ENCODE measurements at places on chromosomes 11 and 22.

DNA sequence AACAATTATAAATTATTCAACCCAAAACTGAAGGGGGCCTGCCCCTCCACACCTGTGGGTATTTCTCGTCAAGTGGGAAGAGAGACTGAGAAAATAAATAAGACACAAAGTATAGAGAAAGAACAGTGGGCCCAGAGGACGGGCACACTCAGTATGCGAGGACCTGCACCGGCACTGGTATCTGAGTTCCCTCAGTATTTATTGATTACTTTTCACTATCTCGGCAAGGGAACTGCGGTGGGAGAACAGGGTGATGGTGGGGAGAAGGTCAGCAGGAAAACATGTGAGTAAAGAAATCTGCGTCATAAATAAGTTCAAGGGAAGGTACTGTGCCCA is 3.2 kb downstream of the C11orf54 start:
- DNase-seq = no peak

- no peak for DNase-seq
These were observed 41.3 kb upstream of the HMGXB4 start for GRCh38 chr22:35215993-35216392.

GRCh38 chr11:120611581-120611980 is 100.0 kb downstream of the GRIK4 start:
- no peak for DNase-seq

DNA sequence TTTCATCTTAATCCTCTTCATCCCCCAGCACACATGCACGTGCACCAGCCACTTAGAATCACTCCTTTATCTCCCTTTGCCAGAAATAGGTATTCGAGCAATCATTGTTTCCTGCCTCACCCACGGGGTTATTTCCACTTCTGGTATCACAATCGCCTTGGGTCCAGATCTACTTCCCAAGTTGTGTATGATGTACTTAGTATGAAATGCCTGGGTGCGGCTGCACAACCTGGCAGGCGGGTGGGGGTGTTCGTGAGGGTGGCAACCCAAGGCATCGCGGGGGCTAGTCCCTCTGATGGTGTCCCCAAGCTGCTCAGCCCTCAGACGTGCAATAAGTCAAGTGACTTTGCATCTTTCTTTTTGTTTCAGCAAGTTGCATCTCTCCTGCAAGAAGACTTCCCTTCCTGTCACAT is 475.6 kb downstream of the MIAT start:
- DNase-seq = no peak

- no peak for DNase-seq
These were observed 2.5 kb downstream of the CELF1 start for GRCh38 chr11:47550288-47551047.

DNA sequence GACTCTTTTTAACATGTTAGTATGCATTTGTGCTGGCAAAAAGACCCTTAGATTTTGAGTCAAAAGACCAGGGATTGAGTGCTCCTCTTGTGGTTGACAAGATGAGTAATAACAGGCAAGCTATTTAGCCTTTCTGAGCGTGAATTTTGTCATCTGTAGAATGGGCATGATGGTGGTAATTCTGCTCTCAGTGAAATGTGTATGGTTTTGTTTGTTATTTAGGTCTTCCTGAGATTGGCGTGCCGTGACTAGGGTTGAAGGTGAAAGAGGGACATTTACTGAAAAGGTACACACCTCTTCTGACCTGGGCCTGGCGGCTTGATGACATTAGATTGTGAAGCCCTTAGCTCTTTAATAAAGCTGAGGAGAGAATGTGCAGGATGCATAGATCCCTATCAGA is 8.4 kb upstream of the CEP295 start:
- no peak for DNase-seq

GRCh38 chr11:9004183-9004926 is 554 bp upstream of the NRIP3 start:
- peak; percentile 34 for DNase-seq

DNA sequence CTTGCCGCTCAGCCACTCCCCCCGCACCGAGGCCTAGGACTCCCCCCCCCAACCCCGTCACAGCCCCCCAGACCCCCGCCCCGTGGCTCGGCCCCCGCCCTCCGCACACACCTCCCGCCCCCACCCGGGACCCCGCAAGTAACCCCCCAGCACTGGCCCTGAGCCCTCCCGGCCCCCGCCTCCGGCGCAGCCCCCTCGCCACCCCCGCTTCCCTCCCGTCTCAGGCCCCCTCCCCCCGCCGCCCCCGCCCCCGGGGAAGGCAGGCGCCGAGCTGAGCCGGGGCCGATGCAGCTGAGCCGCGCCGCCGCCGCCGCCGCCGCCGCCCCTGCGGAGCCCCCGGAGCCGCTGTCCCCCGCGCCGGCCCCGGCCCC is 1.5 kb downstream of the SHANK3 start:
- DNase-seq = peak; percentile 74

- DNase-seq = no peak
These were observed 5.4 kb downstream of the LMO1 start for GRCh38 chr11:8258289-8258688.

GRCh38 chr22:38756711-38757463 is 1.1 kb upstream of the SUN2 start:
- no peak for DNase-seq

DNA sequence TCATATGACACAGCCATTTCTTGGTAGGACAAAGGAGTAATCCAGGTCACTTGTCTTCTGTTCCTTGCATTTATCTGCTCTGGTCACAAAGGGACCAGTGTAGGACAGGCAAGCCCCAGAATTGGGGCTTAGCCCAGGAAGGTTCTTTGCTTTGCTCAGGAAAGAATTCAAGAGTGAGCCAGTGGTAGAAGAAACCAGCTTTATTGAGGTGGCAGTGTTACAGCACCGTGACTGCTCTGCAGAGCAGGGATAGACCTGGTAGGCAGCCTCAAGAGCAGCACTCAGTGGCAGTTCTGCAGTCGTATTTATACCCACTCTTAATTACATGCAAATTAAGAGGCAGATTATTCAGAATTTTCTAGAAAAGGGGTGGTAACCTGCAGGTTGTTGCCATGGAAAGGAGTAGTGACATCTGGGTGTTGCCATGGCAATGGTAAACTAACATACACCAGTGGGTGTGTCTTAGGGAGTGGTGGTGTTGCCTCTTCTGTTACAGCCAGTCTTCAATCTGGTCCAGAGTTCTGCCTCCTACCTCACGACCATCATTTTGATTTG is 84.9 kb upstream of the RAB1B start:
- no peak for DNase-seq

- no peak for DNase-seq
These were observed 4.4 kb upstream of the PRSS23 start for GRCh38 chr11:86795949-86796348.

Data from D341Med (cell line).